ENCODE measurements at places on chromosomes 16 and 17.

DNA sequence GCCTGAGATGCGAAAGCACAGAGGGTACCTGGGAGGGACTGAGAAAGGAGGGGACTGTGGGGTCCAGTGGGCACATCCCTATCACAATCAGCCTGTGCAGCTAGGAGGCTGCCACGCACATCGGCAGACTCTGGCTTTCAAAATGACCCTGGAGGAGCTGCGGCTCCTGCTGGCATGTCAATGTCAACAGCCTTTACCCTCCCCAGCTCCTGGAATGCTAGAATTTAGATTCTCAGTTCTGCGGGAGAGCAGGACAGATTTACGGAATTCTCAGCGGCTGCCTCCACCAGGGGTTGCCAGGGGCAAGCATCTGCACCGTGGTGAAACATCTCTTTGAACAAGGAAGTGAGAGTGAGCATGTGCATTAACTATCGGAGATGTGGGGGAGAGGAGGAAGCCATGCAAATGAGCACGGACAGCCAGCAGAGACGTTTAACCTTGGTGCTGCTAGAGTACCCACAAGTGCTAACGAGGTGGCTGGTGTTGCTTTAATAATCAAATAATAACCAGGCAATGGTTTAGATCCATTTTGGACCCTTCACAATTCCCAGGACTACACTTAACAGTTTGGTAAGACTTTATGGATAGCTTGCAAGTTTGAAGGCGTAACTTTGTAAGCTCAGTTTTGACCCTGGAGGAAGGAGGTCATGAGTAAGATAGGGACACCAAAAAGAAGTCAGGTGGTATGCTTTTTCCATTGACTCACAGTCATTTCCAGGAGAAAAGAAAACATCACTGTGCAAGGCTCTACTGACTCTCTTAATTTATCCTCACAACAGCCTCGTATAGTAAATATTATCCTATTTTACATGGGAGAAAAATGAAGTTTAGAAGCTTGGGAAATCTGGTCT, 54.1 kb downstream of the XYLT1 start:
- no peaks in the 10 kb centered on the region for H3K27me3 ChIP-seq
- peak; percentile 34 for DNase-seq
- H3K27ac ChIP-seq = peak overlapping the region; percentile 39
- no peak overlapping the region for H3K4me3 ChIP-seq
- H3K36me3 ChIP-seq = no peaks in the 10 kb centered on the region

DNA sequence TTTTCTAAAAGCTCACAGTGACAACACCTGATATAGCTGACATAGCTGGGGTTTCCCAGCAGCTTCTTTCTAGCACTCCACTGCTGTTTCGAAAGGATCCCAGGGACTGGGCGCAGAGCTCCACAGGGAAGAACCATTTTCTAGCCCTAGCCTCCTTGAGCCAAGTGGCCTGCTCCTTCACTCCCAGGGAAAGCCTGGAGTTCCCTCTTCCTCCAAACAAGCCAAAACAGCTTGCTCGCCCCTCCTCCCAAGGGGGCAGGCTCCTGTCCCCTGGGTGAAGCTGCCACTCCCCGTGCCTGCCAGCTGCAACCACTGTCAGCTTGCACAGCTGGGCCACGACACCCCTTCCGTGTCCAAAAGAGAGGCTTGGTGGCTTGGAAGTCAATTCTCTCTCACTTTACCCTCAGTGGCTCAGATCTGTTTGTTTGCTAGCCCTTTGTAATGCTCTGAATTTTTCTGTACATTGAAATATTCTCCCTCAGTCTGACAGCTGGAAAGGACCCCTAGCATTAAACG, 59.8 kb downstream of the CYTH1 start:
- no peaks in the 10 kb centered on the region for H3K36me3 ChIP-seq
- DNase-seq = no peak

GRCh38 chr16:54240271-54241129, 46.1 kb downstream of the IRX3 start:
- H3K36me3 ChIP-seq = no peaks in the 10 kb centered on the region
- DNase-seq = no peak
- H3K4me3 ChIP-seq = no peak overlapping the region
- H3K27ac ChIP-seq = no peak overlapping the region
- no peaks in the 10 kb centered on the region for H3K27me3 ChIP-seq

DNA sequence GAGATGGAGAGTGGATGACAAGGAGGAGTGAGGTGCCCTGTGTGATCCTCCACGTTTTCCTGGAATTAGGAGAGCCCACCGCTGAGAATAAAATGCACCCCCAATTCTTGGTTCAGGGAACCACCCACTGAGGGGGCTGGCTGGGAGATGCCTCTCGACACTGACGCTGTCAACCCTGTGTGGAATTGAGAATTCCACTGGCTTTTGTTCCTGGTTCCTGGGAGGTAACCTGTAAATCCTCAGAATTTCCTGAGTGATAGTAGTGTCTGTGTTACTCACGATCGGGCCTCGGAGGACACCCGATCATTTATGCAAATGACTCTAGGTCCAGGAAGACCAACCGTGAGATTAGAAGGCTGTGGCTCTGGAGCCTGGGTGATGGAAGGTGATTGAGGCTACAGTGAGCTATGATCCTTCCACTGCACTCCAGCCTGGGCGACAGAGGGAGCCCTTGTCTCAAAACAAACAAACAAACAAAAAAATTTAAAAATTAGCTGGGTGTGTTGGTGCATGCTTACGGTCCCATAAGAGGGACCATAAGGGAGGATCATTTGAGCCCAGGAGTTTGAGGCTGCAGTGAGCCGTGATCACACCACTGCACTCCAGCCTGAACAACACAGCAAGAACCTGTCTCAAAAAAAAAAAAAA, 11.7 kb upstream of the PRPSAP1 start:
- H3K27ac ChIP-seq = no peak overlapping the region
- H3K4me1 ChIP-seq = peaks cover 21% of the 10 kb centered on the region
- H3K4me3 ChIP-seq = no peak overlapping the region
- DNase-seq = no peak

GRCh38 chr17:652314-652713, 62.3 kb downstream of the VPS53 start:
- H3K4me1 ChIP-seq = no peaks in the 10 kb centered on the region
- no peak overlapping the region for H3K27ac ChIP-seq
- peak; percentile 85 for DNase-seq

- H3K4me1 ChIP-seq = no peaks in the 10 kb centered on the region
- H3K36me3 ChIP-seq = no peaks in the 10 kb centered on the region
- DNase-seq = peak; percentile 64
- H3K27ac ChIP-seq = no peak overlapping the region
- no peak overlapping the region for H3K4me3 ChIP-seq
- no peaks in the 10 kb centered on the region for H3K27me3 ChIP-seq
Measured at GRCh38 chr17:28612936-28613872, 781 bp downstream of the RSKR start.

DNA sequence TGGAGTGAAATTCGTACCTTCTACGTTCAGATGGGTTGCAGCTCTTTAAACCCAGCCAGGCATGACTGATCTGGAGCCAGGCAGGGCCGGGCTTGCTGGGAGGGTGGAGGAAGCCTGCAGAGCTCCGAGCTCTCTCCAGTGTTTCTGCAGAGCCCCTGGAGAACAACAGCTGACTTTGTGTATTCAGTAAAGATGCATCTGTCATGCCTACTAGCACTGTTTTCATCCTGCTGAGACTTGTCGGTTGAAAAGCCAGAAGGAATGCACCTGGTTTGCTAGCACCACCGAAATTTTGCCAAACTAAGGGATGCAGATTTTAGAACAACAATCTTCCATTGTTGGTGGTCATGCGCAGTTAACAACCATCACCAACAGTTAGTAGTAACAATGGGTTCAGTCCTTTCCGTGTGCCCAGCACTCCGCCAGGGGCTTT, 22.4 kb upstream of the SCNN1B start:
- DNase-seq = no peak
- no peak overlapping the region for H3K4me3 ChIP-seq
- H3K27ac ChIP-seq = no peak overlapping the region
- no peaks in the 10 kb centered on the region for H3K27me3 ChIP-seq
- no peaks in the 10 kb centered on the region for H3K36me3 ChIP-seq
- no peaks in the 10 kb centered on the region for H3K4me1 ChIP-seq

DNA sequence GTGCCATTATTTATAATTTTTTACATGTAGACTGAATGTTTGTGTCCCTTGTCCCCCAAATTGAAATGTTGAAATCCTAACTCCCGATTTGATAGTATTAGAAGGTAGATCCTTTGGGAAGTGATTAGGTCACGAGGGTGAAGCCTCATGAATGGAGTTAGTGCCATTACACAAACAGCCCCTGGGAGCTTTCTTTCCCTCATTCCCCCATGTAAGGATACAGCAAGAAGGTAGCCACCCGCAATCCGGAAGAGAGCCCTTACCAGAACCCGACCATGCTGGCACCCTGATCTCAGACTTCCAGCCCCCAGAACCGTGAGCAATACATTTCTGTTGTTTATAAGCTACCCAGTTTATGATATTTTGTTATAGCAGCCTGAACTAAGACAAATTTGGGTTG, 143.2 kb downstream of the NPIPB5 start:
- H3K4me3 ChIP-seq = no peak overlapping the region
- no peak overlapping the region for H3K27ac ChIP-seq
- no peak for DNase-seq
- no peaks in the 10 kb centered on the region for H3K4me1 ChIP-seq

- H3K4me3 ChIP-seq = no peak overlapping the region
- no peaks in the 10 kb centered on the region for H3K27me3 ChIP-seq
Measured at GRCh38 chr17:77666462-77666861, 292.0 kb upstream of the TNRC6C start.

DNA sequence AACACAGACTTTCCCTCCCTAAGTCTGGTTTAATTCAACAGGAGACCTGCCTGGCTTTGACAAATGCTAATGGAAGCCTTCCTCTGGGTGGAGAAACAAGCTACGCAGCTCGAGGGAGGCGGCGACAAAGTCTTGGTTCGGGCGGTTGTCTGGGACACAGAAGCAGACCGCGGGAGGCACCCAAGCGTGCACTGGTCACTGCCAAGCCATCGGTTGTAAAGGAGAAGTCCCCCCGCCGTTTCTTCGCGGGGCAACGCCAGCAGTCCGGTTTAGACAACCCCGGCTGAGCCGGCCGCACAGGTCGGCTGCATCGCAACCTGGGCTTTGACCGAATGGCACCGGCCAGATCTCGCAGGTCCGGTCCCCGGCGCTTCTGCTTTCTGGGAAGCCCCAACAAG, 586 bp downstream of the GLYR1 start:
- DNase-seq = peak; percentile 79
- H3K36me3 ChIP-seq = no peaks in the 10 kb centered on the region
- peak overlapping the region; percentile 96 for H3K4me3 ChIP-seq
- H3K27ac ChIP-seq = peak overlapping the region; percentile 96
- H3K4me1 ChIP-seq = peaks cover 16% of the 10 kb centered on the region
- H3K27me3 ChIP-seq = no peaks in the 10 kb centered on the region

DNA sequence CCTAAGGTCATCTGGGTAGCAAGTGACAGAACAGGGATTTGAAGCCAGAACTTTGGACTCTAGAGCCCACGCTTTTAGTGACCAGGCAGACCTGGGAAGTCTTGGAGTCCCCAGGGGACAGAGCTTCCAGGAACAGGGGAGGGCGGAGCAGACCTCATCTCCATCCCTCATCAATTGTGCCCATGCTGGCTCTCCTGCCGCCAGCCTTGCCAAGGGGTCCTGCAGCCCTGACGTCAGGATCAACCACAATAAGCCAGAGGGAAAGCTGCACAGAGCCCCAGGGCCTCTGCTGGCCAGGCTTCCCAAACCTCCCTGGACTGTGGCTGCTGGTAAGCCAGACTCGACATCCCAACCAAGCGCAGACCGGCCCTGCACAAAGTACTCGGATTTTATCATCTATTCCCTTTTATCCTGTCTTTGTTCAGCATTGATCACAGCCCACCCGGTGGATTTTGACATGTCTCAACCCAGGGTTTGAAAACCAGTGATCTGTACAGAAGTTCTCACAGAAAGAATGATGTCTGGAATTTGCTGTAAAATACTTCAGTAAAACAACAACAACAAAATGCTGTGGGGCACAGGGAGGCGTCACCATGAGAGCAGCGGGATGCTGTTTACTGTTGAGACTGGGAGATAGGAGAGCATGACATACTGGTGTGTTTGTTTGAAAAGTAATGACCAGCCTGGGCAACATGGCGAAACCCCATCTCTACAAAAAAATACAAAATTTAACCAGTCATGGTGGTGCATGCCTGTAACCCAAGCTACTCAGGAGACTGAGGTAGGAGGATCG, 11.8 kb downstream of the C16orf74 start:
- H3K27ac ChIP-seq = no peak overlapping the region
- H3K27me3 ChIP-seq = no peaks in the 10 kb centered on the region
- H3K4me3 ChIP-seq = no peak overlapping the region
- no peaks in the 10 kb centered on the region for H3K4me1 ChIP-seq
- no peak for DNase-seq

GRCh38 chr16:30923554-30924075, at the start of gene FBXL19:
Gene FBXL19, plus strand, starts transcription at chr16:30923572. Its CDS starts 2,183 bp downstream, at chr16:30925755.
- no peaks in the 10 kb centered on the region for H3K27me3 ChIP-seq
- no peaks in the 10 kb centered on the region for H3K36me3 ChIP-seq
- peak within 1 kb of the TSS; percentile 95 for H3K27ac ChIP-seq
- DNase-seq = no peak

DNA sequence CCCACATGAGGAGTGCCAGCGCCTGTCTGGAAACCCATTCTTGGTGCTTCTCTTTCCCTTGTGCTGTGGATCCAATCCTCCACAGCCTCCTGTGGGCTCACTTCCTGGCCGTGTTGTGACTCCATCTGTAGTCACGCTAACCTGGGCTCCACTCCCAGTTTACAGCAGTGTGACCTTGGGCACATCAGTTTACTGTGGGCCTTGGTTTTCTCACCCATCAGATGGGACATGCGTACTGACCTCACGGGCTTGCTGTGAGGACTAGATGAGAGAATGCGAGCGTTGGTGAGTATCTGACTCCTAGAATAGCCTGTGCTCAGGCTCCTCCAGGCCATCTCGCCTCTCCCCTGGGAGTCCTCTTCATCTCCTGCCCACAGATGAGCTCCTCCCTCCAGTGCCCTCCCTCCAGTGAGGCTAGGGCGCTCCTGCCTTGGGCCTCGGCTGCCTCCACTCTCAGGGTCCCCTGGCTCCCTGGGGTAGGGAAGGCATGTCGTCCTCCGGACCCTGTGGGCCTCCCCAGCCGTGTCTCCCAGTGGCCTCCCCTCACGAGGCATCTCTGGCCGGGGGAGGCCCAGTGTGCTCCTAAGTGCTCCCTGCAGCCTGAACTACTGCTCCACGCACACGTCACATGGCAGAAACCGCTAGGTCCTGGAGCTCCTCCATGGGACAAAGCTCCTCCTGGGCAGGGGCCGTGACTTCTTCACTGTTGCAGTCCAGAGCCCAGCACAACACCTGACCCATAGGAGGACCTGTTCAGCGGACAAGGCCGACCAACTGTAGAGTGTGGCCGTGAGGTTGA, 5.2 kb upstream of the FOXJ1 start:
- no peak for DNase-seq
- H3K27ac ChIP-seq = no peak overlapping the region
- no peaks in the 10 kb centered on the region for H3K36me3 ChIP-seq
- H3K27me3 ChIP-seq = no peaks in the 10 kb centered on the region
- peaks cover 16% of the 10 kb centered on the region for H3K4me1 ChIP-seq
- H3K4me3 ChIP-seq = no peak overlapping the region
